ENCODE measurements at places on chromosomes 1 and 21.

- DNase-seq: peak; percentile 65
Measured at GRCh38 chr21:16330082-16330907, 600.5 kb downstream of the USP25 start.

DNA sequence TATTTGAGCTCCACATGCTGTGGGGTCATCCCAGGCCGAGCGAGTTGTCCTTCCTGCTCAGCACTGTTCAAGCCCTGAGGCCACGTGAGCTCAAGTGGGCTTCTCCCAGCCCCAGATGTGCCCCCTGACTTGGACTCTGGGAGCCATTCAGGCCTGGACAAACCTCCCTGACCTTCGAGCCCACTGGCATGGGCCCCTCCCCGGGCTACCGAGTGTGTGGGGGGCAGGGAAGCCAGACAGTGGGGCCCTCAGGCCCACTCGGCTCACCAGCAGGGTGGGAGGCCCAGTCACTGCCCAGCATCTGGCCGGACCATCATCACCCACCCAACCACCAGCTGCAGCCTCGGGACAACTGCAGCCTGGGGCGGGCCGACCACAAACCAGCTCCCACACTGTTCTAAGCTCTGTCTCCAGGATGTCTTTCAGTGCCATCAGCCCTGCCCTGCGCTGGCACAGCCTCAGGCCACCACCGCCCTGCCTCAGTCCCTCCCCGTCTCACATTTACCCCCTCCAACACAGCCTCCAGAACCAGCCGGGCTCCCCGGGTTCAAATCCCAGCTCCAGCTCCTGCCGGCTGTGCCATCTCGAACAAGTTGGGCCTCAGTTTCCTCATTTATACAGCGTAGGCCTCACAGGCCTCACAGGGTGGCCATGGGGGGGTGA is 20.9 kb upstream of the PLEKHG5 start:
- no peak for DNase-seq

- DNase-seq: no peak
Measured at GRCh38 chr1:166272851-166273250, 106.0 kb upstream of the FAM78B start.

GRCh38 chr1:171167785-171168184 is 17.3 kb upstream of the FMO2 start:
- DNase-seq: no peak

DNA sequence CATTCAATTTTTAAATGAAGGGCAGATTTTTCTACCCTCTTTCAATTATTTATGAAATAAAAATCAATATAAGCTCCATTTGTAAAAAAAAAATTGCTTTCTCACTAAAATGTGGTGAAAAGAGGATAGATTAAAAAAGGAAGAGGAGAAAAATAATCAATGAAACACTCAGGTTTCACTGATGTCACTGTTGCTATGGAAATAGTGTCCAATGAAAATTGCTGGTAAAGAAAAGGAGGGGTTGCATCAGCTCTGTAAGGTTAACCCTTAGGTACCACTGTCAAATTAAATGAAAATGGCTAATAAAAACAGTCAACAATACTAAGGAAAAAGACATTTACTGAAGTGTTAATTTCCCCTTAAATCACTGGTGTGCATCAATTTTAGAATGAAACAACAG is 91.6 kb upstream of the TTC39A start:
- peak; percentile 82 for DNase-seq

DNA sequence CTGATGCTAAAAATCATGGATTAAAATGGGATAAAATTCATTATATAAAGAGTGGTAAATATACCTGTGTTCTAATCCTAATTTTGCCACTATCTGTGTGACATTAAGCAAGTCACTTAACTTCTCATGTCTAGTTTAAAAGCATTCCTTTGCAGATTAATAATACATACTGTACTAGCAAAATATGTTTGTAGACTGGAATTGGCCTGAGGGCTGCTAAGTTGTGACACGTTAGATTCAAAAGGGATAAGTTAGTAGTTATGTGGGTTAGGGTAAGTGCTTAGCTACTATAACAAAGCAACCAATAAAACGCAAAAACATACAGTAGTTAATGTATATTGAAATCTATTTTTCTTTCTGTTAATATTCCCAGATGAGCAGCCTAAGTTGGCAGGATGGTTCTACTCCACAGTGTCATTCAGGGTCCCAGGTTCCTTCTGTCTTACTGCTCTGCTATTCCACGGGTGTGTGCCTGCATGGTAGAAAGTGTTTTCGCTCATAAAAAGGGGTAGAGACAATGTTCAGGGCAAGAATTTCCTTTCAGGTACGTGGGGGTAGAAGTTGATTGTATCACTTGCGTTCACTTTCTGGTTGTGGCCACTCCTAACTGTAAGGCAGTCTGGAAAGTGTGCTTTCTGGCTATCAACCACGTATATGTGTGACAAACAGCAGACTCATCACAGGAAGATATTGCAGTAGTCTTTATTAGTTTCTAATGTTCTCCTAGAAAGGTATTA is 239.8 kb downstream of the NFIA start:
- no peak for DNase-seq

GRCh38 chr1:226603022-226603857 is 54.7 kb downstream of the STUM start:
- peak; percentile 6 for DNase-seq

DNA sequence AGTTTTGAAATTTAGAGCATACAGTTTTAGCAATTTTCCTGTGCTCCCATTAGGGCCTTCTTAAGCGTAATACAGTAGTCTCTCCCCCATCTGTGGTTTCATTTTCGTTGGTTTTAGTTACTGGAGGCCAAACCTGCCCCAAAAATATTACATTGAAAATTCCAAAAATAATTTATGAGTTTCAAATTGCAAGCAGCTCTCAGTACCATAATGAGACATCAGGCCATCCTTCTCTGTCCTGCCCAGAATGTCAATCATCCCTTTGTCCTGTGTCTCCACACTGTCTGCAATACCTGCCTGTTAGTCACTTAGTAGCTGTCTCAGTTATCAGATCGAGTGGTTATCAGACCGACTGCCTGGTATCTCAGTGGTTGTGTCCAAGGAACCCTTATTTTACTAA is 45.4 kb downstream of the ADSS2 start:
- no peak for DNase-seq

All from mesenchymal stem cell (in vitro differentiated cells and primary cell).